Mesenteric fat pad (tissue), 1 donor: ENCODE measurements at places on chromosomes 5 and 9.

- DNase-seq: no peak
These were observed 96.6 kb downstream of the PCSK1 start for GRCh38 chr5:96336351-96336985.

DNA sequence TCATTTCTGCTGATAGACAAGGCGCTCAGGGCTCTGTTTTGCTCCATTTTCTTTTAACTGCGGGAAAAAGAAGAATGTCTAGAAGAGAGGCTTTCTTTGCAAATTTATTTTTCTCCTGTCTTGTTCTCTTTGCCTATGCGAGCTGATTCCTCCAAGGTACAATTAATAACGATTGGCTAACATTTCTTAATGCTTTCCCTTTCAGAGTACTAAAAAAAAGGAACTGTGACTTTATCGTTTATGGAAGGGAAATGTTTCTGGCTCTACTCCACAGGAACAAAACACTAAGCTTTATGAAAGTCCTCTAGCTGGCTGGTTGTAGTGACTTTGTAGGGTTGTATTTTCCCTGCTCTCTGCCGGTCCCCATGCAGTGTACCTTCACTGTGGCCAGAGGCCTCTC, 11.7 kb downstream of the NSG2 start:
- DNase-seq: no peak

- DNase-seq: no peak
These were observed 52.4 kb downstream of the MELK start for GRCh38 chr9:36625006-36625615.

DNA sequence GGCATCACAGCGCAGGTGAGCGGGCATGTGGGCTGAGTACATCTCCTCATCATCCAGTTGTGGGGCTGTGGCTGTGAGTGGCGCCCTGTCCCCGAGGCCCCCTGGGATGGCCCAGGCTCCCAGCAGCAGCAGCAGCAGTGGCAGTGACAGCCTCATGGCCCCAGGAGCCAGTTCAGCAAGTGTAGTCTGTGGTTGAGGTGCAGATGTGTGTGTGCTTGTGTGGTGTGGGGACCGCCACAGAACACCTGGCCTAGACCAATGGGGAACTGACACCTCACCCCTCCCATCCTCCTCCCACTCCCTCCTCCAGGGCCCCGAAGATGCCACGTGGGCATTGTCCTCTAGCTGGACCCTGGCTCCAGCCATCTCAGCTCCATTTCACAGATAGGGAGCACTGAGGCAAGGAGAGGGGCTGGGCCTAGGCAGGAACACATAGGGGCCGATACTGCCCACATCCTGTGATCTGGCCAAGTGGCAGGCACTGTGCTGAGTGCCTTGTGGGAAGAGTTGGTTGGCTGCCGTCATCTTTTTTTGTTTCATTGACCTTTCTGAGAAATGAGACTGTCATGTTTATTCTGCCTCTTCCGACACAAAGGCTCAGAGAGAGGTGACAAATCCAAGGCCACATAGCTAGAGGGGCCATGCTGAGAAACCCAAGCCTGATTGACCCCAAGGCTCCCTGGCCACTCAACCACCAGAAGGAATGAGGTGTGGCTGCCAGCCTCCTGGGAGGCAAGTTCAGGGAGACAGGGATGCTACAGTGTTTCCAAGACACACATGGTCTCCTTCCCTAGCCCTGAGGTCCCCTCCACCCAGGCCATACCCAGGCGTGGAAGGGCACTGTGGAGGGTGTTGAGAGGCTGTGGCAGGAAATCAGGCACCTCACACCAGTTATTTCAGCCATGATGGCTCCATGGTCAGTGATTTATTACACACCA, at the start of gene MZB1:
Gene MZB1, minus strand, starts transcription at position 213 of the 938 bp plus-strand sequence. Its CDS starts 57 bp downstream, at position 156.
- no peak for DNase-seq

GRCh38 chr9:124183772-124184171, 74.0 kb upstream of the NEK6 start:
- no peak for DNase-seq

DNA sequence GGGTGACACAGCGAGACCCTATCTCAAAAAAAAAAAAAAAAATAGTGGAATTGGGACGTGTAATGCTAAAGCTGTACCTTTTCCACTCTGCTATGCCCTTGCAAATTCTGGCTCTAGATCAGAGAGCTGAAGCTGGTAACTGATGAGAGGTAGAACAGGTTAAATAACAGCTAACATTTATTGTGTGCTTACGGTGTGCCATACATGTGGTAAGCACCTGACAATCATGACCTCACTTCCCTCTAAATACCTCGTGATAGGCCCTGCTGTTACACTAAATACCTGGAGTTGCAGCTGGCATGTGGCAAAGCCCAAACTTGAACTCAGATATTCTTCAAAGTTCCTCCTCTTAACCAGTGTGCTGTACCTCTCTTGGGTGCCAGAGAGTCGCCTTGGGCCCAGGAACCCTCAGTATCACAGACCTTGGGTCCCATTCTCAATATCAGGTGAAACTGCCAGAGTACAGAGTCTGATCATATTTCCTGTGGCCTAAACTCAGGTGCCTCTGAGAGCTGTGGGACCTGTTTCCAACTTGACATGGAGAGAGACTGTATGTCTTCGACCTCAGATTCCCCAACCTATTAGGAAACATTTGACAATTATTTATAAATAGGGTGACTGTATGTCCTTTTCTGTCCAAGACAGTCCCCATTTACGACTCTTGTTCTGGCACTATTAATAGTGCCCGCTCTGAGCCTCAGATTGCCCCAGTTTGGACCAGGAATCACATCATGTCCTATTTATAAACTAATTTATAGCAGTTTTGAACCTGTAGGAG, 4.8 kb downstream of the ARL10 start:
- no peak for DNase-seq

DNA sequence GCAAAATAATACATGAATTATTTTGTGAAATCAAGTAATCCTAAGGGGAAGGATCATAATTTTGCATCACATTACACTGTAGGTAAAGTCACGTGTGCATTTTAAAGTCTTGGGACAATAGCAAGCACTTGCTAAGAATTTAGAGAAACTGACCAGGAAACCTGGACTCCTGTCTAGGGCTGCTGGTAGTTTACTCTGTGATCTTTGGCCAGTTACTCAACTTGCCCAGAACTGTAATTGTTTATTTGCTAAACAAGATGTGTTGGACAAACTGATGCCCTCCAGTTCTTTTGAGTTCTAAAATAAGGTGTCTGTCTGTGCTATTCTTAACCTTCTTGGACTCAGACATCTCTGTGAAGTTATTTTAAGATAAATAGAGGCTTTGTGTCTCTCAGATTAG, 594.8 kb upstream of the DMAC1 start:
- no peak for DNase-seq

DNA sequence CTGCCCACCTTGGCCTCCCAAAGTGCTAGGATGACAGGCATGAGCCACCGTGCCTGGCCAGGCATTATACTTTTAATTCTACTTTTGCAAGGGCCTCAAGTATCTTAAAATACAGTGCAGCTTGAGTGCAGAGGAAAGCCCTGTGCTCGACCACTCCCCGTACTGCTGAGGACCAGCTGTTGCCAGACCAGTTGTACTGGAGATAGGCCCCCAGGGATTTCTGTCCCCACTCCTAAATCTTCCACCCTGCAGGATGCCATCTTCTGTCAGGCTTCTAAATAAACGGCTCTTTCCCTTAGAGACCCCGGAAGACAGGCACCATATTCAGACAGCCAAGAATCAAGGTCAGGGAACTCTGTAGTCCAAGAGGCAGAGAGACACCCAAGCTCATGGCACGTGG, 16.6 kb upstream of the PSMD5 start:
- no peak for DNase-seq

- no peak for DNase-seq
These were observed 42.1 kb downstream of the OTULIN start for GRCh38 chr5:14706615-14707021.

DNA sequence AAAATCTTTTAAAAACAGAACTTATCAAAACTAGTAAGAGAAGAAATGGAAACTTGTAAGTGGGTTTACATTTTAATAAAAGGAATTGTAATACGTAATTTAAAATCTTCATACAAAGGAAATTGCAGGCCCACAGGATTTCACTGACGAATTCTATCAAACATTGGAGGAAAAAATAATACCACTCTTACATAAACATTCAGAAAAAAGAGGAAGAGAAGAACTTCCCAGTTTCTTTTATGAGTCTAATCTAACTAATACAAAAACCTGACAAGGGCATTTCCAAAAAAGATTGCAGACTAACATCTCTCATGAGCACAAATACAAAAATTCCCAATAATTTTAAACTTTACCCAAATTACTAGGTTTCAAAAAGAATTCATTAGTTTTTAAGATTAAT, 149.0 kb downstream of the RANBP17 start:
- DNase-seq: no peak

- DNase-seq: no peak
These were observed 186.6 kb downstream of the CRB2 start for GRCh38 chr9:123542435-123543225.

- no peak for DNase-seq
These were observed 54.1 kb downstream of the MRPS30 start for GRCh38 chr5:44862808-44863207.

DNA sequence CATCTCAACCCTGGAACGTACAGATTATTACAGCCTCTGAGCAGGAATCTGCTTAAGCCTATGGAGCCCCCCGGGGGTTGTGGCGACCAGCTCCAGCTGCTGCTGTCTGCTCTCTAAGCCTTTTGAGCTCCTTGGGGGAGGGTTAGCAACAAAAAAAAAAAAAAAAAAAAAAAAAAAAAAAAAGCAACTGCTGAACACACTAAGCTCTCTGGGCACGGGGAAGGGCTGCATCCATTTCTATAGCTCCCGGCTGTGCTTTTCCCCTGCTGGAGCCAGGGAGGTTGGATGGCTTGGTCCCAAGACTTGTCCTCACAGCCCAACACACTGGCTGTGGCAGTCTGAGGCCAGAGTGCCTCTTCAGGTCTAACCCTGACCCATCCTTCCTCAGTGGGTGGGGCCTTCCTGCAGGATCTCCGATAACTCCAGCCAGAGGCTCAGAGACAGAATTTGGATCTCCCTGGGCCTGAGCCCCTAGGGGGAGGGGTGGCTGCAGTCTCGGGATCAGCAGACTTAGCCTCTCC, 82.1 kb downstream of the FBN2 start:
- no peak for DNase-seq

DNA sequence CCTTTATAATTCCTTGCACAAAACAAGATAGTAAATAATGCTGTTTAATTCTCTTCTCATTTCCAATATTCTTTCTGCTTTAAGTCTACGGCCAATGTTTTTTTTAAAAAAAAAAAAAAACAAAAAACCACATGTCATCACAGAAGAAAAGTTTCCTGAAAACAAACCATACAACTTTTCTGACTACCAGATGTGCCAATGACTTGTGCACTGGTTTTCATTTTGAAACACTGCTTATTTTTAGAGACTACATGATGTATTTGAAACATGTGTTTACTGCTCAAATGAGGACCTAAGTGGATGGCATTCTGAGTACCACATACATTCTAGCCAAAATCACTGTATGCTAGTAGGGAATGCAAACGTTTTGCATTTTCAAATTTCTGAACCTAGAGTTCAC, 167.9 kb downstream of the GLIS3 start:
- no peak for DNase-seq

- no peak for DNase-seq
These were observed 112.6 kb upstream of the PJA2 start for GRCh38 chr5:109522404-109522803.

DNA sequence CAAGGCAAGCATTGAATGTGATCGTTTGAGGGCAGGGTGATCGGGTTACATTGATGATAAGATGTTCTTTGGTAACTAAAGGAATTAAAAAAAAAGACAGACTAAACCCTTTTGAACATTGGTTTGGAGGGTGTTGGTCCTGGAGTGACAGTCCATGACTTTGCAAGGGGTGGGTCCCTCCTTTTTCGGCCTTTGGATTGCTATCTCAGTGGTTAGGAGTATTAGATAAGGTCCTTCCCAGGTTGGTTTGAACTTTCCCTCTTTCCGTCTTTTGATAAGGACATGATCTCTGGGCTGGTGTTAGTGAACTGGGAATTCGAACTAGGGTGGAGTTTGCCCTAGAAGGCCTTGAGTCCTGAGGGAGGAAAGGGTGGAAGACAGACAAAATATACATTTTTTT, 5.4 kb upstream of the ABO start:
- no peak for DNase-seq

- DNase-seq: no peak
These were observed 63.1 kb upstream of the ATG10 start for GRCh38 chr5:81908771-81909170.

DNA sequence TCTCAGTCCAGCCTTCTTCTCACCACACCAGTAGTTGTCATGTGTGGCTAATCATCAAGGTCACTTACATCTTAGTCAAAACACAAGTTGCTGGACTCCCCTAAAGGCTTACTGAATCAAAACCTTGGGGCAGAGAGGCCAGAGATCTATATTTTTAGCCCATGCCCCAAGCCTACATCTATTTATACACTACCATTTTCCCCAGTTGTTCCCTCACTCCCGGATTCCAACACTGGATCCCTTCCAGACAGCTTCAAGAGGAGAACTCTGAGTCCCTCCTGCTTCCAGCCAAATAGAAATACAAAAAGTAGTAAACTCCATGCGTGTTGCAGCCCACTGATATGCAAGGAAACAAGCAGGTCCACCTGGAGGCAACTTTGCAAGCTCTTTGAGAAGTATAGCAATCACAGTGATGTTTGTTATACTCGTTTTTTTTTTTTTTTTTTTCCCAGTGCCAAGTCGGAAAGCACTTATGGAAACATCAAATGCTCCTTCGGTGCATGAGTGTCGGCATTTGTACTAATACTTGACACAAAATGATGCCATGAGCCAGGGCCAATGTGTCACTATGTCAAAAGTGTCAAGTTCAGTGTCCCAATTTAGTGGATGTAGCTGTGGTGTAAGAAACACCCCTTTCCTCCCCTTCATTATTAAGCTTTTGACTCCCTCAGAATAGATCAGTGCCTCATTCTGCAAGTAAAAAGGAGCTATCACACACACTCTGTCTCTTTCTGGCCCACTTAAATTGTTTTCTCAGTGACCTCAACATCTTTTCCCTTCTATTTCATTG, 594.2 kb upstream of the SGCD start:
- no peak for DNase-seq

GRCh38 chr9:134396258-134396742, 70.0 kb downstream of the RXRA start:
- no peak for DNase-seq

DNA sequence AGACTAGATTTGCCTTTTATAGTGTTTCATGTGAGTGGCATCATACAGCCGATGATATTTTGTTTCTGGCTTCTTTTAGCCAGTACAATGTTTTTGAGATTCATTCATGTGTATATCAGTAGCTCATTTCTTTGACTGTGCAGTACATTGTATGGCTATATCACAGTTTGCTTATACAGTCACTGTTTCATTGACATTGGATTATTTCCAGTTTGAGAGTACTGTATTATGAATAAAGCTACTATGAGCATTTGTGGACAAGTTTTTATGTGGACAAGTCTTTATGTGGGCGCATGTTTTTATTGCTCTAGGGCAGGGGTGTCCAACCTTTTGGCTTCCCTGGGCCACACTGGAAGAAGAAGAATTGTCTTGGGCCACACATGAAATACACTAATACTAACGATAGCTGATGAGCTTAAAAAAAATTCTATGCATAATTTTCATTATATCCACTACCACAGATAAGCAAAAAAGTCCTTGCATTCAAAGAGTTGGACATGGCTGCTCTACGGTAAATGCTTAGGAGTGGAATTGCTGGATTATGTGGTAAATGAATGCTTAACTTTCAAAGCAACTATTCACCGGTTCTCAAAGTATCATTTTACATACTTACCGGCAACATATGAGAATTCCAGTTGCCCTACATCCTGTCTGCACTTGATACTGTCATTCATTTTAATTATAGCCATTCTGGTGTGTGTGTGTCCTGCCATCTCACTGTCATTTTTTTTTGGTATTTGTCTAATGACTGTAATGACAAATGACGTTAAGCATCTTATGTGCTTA, 177.8 kb downstream of the RGS3 start:
- DNase-seq: no peak
